ENCODE measurements at places on chromosomes 6 and 20. TPM values are rescaled to one million over a fixed set of nuclear protein-coding genes. Genes with fewer than 3 reads are reported as not detected.

- DNase-seq: no peak
These were observed 729.4 kb downstream of the TENT5A start for GRCh38 chr6:81023007-81023582.

GRCh38 chr6:104862456-104862855, 2.7 kb upstream of the HACE1 start:
- no peak for DNase-seq

- no peak for DNase-seq
These were observed 137.5 kb downstream of the BTBD3 start for GRCh38 chr20:12055161-12055560.

MICA gene
- polyA plus RNA-seq: 10.2 TPM

KIAA1755 gene
- 3.2 TPM for polyA plus RNA-seq

GRCh38 chr20:63405102-63405730, 44.1 kb upstream of the CHRNA4 start:
- DNase-seq: no peak

KCNK15 gene
- polyA plus RNA-seq: 0.09 TPM

DNA sequence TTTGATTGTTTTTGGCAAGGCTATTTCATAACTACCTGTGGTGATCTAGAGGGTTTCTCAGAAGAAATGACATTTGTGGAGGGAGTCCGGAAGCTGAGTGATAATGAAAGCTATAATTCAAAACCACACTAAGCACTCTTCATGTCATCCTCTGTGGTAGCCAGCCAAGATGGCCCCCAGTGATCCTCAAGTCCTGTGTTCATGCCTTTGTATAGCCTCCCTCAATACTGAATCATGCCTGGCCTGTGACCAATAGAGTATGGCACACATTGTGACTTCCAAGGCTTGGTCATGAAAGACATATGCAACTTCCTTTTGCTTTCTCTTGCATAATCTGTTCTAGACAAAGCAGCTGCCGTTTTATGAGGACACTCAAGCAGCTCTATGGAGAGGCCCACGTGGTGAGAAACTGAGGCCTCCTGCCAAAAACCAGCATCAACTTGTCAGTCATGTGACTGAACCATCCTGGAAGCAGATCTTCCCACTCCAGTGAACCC, 12.8 kb upstream of the DNAAF9 start:
- no peak for DNase-seq

DNA sequence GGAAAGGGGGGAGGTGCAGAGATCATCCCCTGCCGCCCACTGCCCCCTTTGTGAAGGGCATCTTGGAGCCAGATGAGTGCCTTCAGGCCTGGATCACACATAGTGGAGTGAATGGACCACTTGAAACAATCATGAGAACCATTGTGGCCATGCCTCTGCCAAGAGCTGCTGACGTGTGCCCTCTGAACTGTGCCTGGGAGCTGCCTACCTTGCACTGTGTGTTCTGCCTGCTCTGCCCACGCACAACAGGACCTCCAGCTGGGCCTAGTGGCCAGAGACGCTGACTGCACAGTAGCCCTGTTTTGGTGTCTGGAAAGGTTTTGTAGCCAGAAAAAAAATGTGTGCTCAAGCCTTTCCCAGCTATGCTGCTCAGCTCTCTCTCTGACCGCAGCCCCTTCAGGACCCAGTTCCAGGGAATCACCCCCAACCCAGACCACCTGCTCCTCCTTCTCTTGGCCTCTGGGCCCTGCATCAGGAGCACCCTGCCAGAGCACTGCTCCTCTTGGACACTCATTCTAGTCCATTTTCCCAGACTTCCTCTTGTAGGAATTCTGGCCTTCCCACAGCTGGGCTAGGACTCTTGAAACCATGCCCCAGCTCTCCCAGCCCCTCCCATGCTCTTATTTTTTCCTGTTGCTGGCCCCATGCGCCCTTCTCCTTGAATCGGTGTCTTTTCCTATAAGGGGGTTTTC, 1.6 kb upstream of the ADIG start:
- DNase-seq: no peak

DNA sequence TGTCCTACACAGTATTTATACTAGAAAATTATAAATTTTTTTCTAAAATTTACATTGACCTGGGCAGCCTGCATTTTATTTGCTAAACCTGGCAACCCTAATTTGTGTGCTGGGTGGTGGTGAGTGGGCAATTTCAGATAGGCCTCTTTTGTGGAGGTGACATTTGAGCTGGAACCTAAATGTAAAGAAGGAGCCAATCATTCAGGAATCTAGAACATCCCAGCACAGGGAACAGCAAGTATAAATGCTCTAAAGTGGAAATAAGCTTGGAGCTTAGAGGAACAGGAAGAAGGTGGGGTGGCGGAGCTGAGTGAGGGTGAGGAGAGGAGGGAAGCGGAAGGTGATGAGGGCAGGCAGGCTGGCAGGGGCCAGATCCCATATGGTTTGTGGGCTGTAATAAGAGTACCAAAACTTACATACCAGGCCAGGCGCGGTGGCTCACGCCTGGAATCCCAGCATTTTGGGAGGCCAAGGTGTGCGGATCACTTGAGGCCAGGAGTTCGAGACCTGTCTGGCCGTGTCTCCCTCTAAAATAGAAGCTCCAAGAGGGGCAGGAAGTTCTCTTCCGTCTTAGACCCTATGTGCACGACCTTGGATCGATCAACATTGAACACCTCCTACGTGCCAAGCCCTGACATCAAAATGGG, 549 bp upstream of the CSE1L start:
- peak; percentile 71 for DNase-seq

DNA sequence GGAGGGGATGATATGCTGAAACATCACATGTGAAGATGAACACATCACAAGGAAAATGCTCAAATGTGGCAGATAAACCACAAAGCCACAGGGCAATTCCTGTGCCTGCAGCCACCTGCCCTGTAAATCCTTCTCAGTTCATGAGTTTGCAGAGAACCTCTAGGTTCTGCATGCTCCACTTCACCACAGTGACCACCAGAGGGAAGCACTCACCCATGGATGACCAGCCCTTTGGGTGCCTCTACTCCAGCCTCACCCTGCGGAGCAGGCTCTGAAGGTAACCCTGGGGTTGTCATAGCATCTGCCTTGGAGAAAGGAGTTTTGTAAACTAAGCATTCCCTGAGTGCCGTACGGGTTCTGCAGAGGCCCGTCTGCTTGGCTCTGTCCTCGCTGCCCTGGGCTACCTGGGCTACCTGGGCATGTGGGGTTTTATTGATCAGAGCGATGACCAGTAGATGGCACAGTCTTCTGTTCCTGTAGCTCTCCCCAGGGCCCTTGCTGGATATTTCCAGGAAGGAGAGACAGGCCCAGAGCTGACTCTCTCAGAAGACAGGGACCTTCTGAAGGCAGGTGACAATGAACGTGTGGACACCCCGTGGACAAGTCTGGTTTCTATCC, 31.7 kb upstream of the CST1 start:
- no peak for DNase-seq

- peak; percentile 39 for DNase-seq
These were observed 103.6 kb downstream of the PAX1 start for GRCh38 chr20:21808863-21809664.

TTK gene
- polyA plus RNA-seq: 14.4 TPM

DNA sequence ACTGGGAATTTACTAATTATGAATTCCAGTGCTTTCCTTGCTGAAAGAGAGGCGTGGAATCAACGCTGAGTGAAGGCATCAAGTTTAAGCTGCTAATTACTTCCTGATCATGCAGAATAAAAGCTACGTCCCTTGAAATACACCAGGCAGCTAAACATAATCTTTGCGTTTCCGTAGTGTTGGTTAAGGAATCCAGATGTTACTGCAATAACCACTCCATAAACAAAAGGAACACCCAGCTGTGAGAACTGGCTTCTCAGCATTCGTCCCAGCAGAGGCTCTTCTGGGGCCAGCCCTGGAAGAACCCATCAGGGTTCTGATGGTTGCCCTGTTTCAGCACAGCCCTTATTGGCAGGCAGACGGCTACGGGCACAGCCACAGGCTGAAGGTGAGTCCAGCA, 111.4 kb downstream of the CDH26 start:
- no peak for DNase-seq

DNA sequence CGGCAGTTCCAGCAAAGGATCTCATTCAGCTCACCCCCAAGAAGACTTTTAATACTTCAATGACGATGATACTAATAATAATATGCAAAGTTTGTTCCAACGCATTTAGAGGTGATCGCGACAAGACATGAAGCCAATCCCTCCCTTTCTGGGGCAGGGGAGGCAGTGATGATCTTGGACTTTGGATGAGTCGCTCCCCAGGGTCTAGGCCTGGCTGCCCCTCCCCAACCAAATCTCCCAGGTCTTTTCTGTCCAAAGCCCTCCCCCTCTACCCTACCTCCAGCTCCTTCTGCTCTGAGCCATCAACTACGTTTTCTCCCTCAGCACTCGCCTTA, 33.9 kb downstream of the HLA-A start:
- no peak for DNase-seq

DNA sequence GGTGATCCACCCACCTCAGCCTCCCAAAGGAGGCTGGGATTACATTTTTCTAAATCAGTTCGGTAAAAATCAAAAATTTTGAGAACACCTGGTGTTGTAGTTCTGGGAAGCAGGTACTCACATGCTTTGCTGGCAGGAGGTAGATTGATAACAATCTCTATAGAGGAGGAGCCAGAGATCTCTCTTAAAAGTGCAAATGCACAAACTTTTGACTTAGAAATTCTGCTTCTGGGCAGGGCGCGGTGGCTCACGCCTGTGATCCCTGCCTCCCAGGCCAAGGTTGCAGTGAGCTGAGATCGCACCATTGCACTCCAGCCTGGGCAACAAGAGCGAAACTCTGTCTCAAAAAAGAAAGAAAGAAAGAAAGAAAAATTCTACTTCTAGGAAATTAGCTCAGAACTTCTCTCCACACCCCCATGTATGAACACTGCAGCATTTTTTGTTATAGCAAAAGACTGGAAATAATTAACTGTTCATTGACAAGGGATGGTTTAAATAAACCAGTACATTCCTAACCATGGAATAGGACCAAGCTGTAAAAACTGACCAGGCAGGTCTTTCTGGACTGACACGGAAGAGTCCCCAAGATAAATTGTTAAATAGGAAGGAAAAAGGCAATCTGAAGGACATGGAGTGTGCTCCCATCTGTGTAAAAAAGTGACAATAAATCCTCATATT, 14.4 kb upstream of the TRIB3 start:
- no peak for DNase-seq

MCCD1 gene
- polyA plus RNA-seq: 0.23 TPM

KIF25 gene
- polyA plus RNA-seq: 10.2 TPM

ADISSP gene
- polyA plus RNA-seq: 20.9 TPM

IL17F gene
- polyA plus RNA-seq: not detected

DNA sequence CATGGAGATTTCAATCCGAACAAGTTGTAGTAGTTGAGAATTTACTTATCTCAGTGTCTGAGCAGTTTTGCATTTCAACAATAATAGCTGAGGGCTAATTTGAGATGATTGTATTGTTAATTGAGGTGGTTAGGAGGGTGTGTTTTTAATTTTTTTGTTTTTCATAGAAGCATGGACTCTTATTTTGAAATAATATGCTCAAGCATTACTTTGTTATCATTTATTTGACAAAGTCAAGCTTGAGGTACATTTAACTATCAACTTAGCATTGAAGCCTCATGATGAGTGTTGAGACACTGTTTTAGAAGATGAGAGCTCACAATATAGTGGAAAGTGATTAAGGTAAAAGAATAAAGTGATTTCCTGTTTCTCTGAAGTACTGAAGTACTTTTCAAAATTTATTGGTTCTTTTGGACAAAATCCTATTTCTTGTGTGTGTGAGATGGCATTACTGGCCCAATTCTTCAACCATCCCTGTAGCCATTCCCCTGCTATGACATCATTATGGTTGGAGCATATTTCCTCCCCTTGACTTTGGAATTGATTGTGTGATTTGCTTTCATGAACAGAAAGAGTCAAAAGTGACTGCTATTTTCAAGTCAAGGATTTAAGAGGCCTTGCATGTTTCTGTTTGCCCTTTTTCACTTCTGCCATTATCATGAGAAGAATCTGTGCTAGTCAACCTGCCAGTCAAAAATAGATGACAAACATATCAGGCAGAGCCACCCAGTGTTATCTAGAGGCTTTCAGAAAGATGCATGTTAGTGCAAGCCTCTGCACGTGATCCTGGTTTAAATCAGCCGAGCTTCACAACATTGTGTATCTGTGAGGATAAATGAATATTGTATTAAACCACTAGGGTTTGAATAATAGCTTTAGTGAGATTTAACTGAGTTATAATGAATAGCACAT, 1112.3 kb upstream of the CITED2 start:
- no peak for DNase-seq

MATN4 gene
- not detected for polyA plus RNA-seq

PROCR gene
- 29.1 TPM for polyA plus RNA-seq

- DNase-seq: no peak
These were observed 107.5 kb downstream of the FAXC start for GRCh38 chr6:99241905-99242534.

- DNase-seq: peak; percentile 23
These were observed 31.0 kb upstream of the PCMTD2 start for GRCh38 chr20:64224351-64225170.

DNA sequence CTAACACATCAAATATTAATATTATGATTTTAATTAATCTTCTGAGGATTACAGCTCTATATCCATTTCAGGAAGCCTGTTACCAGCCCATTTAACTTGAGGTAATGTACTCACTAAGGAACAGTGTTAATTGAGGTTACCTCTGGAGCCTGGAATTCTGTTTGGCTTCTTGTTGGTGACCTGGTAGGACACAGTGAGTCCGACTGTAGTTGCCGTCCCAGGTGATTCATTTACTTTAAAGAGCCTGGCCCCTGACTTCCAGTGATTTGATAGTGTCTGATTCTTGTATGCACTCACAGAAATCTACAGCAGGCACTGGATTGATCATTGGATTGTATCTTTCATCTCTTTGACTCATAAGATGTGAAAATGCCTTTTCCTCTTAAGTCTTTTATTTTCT, 34.0 kb downstream of the IGF2R start:
- DNase-seq: no peak

DNA sequence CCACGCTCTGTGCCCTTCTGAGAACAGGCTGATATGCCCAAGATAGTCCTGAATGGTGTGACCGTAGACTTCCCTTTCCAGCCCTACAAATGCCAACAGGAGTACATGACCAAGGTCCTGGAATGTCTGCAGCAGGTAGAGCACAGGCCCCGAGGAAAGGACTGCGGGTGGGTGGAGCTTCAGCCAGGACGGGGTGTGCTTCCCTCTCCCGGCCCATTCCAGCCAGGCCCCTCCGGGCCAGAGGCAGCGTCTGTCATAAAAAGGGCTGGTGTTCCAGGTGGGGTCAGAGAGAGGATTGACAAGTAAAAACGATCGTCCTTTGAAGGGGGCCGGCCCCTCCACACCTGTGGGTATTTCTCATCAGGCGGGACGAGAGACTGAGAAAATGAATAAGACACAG, 1.3 kb downstream of the RTEL1 start:
- no peak for DNase-seq

GRCh38 chr6:3388786-3389185, 68.1 kb downstream of the SLC22A23 start:
- DNase-seq: no peak

DNA sequence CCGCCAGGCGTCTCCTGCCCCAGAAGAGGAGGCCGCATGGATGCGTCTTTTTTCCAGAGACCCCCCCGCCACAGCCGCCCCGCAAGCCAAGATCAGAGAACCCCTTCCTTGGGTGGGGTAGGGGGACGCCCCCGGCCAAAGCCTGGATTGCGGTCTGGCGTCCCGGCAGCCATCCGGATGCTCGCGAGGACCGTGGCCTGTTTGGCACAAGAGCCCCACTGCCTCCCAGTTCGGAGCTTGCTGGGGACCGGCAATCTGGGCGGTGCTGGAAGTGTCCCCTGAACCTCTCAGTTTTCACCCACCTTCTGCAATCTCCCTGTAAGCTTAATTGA, 924 bp downstream of the FAM162B start:
- peak; percentile 72 for DNase-seq
